CD4-positive, alpha-beta T cell treated with Interleukin-12 subunit alpha and Interleukin-12 subunit beta, for 1 hour (primary cell): ENCODE measurements at places on chromosomes 5 and 9.
A peak's percentile ranks its signal among the peaks of the same experiment; 100 is the strongest.

DNA sequence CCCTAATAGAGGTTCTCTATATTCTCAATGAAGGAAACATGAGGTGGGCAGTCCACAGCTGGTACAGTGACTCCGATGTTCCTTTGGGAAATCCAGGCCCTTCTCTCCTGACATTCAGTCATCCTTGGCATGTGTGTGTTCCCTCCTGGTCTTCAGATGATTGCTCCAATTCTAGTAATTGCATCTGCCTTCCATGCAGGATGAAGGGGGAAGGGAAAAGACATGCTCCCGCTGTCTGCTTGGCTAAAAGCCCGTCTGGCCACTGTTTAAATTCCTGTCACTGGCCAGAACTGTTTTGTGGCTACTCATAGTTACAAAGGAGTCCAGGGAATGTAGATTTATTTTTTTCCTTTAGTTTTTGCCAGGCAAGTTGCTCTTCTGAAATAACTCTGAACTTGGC lies 65.0 kb downstream of the MAST4 start:
- DNase-seq: no peak

DNA sequence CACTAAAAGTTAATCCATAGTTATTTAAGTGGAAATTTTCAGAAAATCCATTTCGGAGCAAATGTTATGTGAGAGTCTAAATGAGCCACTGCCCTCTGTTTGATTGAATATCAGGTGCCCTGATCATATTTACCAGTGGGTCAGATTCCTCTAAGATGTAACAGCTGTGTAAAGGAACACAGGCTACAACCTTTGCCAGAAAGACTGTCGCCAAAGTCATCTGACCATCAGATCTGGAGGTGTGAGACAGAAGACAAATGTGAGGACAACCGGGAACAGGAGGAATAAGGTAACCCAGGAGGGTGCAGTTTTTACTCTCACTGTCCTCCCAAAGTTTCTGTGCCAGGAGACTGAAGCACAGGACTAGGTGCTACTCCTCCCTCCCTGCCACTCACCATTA lies 90.8 kb downstream of the CAAP1 start:
- no peak for DNase-seq

GRCh38 chr5:33807771-33808170 lies 84.0 kb downstream of the ADAMTS12 start:
- DNase-seq: no peak

DNA sequence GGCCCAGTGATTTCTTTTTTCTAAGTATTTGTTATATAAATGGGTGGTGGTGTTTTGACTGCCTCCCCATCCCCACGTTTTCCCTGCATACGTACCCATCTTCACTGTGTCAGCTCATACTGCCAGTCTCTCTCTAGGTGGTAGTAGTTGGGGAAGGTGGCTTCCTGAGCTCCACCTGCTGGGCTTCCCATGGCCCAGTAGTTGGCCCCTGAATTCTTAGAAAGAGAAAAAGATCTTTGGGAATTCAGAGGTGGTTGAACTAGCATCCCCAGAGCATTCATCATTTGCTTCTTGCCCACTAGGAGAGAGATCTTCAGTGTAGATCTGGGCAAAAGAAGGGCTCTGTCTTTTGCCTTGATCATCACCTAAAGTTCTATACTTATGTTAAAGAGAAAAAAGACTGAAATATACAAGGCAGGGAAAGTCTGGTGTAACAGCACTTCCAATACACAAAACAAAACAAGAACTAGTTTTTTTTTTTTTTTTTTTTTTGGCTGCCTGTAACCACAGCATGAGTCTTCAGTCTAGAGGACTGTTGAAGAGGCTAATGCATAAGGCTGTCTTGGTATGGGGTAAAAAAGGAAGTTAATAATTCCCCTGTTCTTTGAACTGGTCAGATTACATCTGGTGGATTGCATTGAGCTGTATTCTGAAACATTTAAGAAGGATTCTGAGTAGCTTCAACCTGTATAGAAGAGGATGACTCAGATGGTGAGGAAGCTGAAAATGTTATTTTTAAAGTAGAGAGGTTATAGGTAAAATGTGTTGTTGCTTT lies 128.7 kb downstream of the ATG10 start:
- no peak for DNase-seq

DNA sequence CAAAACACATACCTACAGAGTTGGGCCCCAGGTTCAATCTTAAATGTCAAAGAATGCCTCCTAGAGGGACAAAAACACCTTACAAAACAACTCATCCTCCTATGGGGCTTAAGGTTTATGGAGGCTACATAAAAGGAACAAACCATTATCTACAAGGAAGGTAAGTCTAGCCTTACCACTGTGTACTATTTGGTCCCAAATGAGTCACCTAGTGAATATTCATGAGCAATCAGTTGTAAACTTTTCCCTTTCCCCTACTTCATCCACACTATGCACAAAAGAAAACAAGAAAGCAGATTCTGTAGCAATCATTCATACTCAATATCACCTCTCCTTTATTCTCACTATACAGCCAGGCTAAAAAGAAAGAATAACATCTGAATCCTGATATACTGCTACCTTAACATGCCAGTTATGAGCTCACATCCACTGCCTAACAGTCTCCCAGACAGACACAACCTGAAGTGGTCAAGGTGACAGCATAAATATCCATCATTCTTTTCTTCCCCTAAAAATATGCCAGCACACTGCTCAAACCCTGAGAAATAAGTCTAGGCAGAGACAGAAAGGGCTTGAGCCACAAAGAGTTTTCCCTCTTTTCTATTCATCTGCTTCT lies 6.2 kb downstream of the OXCT1 start:
- DNase-seq: no peak

- DNase-seq: no peak
These were observed 669 bp upstream of the ZFP37 start for GRCh38 chr9:113057193-113057592.

DNA sequence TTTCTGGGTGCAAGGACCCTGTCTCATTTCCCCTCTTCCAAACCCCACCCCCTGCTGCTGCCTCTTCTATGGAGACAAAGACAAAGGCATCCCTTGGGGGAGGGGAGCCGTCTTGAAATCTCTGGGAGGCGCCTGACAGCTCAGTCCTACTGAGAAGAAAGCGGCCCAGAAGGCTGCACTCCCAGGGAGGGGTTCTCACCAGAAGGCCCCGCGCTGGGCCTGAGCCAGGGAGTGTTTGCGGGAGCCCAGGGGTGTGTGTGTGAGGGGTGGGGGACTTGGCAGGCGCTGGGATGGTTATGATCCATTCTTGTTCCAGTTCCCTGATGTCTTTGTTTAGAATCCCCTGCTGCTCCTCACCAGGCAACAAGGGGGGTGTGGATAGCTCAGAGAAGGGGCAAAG lies 45.7 kb upstream of the ALDH1B1 start:
- no peak for DNase-seq

GRCh38 chr9:100441911-100442361 lies 15.0 kb downstream of the MSANTD3 start:
- DNase-seq: no peak

- DNase-seq: no peak
These were observed 187.6 kb downstream of the CSNK1G3 start for GRCh38 chr5:123699571-123699970.

DNA sequence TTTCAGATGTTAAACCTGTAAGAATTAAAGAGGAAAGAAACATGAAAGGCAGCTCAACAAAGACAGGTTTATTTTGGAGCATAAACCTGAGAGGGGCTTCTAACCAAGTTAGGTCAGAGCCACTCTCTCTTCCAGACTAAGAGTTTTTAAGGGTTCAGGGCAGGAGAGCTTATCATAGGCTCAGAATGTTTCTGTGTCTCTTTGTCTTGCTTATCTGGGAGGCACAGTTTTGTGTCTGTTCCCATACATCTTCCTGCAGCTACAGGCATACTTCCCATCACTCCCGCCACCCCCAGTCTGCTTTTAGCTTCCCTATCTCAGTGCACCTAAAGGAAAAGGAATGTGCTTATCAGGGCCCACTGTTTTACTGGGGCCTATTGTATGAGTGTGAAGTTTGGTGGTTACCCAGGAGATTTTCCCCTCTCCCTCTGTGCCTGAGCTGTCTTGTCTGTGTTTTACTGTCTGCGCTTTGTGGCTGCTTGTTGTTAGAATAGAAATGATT lies 21.9 kb downstream of the CD14 start:
- no peak for DNase-seq

- no peak for DNase-seq
These were observed 151.6 kb downstream of the SYK start for GRCh38 chr9:90953200-90953599.

DNA sequence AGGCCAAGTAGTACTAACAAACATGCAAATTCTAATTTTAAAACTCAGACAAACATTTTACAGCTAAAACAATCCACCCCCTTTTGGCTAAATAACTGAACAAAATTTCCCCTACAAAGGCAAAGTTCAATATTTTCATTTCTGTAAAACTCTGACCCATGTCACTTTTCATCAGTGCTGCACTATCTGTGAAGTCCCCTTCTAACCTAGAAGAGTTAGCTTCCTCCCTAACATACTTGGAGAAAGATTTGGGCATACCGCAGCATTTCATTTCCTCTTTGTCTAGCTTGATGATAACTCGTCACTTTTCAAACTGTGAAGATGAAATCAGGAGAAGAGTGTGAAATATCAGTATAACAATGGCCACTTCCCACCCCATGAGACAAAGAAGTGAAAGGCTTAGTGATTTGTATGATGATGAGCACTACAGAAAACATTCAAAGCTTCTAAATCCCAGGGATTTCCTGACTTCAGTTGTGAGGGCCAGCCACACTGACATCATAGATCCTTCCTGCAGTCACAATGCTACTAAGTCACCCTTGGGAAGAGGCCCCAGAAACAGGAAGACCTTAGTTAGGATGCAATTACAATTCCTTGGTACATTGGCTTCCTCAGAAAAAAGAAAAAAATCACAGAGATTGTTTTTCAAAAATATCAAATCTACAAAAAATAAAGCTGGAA lies at the start of gene FAM81B:
Gene FAM81B (plus strand): TSS at position 555 of the 681 bp plus-strand sequence. CDS start 24 bp downstream, at position 579.
- DNase-seq: no peak

DNA sequence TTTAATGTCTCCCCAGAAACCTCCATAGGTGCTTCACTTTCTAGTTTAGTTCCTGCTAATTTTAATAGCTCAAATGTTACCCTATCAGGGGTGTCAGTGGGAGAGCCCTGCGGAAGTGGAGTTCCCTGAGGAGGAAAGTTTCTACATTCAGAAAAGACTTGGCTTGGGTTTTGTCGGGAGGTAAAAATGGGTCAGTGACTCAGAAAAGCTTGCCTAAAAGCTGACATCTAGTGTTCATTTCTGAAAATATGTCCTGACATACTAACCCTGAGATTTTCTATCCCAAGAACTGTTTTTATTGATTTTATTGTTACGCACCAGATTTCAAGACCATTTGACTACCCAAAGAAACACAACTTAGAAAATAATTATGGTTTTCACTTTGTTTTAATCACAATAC lies 40.9 kb upstream of the GLDC start:
- no peak for DNase-seq

DNA sequence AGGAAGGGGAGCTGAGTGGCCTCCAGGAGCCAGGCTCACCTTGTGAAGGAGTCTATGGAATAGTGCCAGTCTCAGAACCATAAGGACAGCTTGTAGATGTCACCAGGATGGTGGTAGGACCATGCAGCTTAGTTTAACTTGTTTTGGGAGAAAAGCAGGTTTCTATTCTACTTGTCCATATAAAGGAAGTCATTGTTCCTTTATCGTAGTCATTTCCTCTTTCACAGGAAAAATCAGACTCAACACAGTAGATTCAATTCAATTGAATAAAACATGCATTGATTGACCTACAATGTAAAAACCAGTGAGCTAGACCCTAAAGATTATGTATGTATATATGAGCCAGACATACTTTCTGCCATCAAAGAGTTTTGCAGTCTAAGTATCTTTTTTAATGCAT lies 53.3 kb downstream of the MEGF10 start:
- no peak for DNase-seq

GRCh38 chr9:14007190-14007769 lies 306.7 kb downstream of the NFIB start:
- no peak for DNase-seq

DNA sequence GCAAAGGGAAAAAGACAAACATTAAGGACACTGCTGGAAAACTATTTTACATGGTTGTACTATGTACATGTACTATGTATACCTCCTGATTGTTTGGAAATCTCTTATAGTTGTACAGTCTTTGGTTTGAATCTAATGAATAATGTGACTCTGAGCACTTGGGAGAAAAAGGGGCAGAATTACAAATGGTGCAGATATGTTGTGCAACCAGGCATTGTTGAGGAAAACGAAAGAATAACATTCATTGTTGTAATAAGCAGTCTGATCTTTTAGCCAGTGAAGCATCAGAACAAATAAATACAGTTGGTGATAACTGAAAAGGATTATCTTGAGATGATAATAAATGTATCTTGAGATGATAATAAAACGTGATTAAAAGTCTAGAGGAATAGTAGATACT lies 87.2 kb downstream of the CSNK1G3 start:
- no peak for DNase-seq

DNA sequence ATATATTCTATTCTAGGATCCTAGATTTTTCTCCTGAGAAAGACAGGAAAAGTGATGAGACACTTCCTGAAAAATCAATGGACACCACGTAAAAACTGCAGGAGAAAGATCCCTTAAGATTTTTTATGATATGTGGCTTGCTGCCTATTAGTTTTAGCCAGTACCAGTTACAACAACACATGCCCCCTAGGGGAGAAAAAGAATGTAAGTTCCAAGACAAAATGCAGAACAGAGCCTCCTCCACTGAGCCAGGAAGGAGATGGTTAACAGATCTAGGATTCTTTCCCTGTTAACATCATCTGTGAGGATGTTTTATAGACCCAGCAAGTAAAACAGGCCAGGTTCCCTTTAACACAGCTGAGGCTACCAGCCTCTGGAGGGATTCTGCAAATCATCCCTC lies 574.7 kb downstream of the TLE4 start:
- no peak for DNase-seq

- no peak for DNase-seq
These were observed 59.7 kb downstream of the ATP10B start for GRCh38 chr5:160792281-160792680.

- DNase-seq: no peak
These were observed 85.8 kb upstream of the DMRT1 start for GRCh38 chr9:755454-756381.

GRCh38 chr5:74631081-74631953 lies 9.2 kb downstream of the ENC1 start:
- peak; percentile 47 for DNase-seq

DNA sequence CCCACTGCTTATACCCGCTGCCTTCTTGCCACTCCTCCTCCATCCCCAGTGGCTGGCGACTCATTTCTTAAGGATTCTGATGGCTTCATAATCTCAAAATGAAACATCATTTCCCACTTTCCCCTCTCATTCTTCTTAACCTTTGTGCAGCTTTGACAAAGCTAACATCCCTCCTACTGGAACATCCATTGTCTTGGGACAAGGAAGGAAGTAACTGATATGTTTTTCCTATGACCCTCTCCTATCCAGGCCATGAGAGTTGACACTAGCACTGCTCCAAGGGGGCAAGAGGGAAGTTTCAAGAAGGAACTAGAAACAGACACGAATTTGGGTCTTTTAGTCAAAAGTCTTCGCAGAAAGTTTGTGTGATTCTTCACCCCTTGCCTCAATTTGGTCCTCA lies 71.7 kb upstream of the SNX2 start:
- DNase-seq: no peak

DNA sequence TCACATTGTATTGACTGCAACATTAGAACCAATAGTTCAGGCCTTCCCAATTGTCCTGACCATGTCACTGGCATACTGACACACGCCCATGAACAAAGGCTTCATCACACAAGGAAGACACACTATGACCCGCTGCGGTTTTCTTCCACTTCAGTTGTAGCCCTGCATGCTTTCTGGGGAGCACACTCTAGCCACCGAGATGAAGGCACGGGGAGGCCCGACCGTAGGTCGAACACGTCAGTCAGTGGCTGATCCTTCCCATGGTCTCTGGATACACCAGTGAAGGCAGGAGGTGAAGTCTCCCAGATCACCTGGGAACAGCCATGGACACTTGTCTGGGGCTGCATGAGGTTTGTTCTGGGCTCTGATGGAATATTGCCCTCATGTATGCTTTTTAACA lies 224.7 kb downstream of the FSTL4 start:
- DNase-seq: no peak
